ENCODE measurements at places on chromosomes 2 and 18.

DNA sequence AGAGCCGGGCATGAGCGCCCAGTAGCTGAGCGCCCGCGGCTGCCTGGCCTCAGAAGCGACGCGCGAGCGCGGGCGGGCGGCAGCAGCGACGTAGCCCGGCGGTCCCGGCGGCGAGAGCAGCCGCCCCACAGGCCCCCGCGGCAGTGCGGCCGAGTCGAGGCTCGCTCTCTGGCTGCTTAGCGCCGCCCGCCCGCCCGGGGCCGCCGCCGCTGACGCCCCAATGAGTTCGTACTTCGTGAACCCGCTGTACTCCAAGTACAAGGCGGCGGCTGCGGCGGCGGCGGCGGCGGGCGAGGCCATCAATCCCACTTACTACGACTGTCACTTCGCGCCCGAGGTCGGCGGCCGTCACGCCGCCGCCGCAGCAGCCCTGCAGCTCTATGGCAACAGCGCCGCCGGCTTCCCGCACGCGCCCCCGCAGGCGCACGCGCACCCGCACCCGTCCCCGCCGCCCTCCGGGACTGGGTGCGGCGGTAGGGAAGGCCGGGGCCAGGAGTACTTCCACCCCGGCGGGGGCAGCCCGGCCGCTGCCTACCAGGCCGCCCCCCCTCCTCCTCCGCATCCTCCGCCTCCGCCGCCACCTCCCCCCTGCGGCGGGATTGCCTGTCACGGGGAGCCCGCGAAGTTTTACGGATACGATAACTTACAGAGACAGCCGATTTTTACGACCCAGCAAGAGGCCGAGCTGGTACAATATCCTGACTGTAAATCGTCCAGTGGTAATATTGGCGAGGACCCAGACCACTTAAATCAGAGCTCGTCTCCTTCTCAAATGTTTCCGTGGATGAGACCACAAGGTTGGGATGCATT is 847 bp downstream of the HOXD8 start:
- no peak for DNase-seq

- DNase-seq = no peak
Observed at GRCh38 chr2:226307487-226308322, 491.9 kb downstream of the IRS1 start.

DNA sequence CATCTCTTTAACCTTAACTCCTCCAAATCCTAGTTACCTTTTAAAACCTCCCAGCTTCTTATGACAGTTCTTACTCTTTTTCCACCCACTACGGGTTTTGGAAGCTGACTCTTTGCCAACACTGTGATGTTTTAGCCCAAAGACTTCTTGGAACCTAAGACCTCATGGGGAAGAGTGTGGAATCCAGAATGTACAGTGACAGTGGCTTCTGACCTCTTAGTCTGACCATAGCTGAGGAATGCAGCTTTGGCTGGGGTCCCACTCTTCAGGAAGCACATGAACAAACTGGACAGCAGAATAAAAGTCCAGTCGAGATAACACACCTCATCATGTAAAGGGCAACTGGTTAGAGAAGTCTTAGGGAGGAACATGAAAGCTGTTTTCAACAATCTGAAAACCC is 161.1 kb upstream of the PKDCC start:
- no peak for DNase-seq

DNA sequence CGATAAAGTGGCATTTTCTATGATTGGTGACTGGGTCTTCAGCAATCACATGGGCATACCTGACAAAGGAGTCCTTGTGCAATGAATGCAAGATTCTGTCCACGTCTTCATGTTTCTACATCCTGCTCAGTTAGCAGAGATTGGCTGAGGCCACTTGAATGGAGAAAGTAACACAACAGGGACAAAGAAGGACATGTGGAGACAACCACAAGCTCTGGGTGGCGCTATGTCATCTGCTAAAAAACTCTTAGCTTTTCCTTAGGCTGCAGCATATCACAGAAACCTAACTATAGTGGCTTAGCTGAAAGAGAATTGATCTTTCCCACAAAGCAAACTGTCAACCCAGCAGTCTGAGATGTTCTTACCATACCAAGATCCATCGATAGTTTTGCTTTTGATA is 1109.7 kb downstream of the SOCS6 start:
- DNase-seq = peak; percentile 36

- no peak for DNase-seq
Observed at GRCh38 chr2:170747921-170748320, 22.3 kb upstream of the ERICH2 start.

GRCh38 chr18:9914334-9914583 is 443 bp downstream of the VAPA start:
- no peak for DNase-seq

GRCh38 chr2:73981081-73982001 is 3.4 kb upstream of the TET3 start:
- no peak for DNase-seq

DNA sequence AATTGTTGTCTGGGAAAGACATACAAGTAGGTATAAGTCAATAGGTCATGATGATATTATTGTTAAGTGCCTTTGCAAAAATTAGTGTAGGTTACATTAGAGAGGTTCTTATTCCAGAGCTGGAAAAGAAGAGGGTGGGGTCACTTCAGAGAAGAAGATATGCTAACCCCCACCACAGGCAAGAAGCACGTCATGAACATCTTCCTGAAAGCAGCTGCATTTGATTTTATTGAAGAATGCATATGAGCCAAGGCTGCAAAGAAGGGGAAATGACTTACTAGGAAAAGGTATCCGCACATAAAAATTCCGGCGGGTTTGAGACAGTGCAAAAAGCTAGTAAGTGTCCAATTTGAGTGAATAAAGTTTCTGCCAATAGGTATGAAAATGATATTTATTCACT is 195.3 kb upstream of the CDH2 start:
- no peak for DNase-seq

DNA sequence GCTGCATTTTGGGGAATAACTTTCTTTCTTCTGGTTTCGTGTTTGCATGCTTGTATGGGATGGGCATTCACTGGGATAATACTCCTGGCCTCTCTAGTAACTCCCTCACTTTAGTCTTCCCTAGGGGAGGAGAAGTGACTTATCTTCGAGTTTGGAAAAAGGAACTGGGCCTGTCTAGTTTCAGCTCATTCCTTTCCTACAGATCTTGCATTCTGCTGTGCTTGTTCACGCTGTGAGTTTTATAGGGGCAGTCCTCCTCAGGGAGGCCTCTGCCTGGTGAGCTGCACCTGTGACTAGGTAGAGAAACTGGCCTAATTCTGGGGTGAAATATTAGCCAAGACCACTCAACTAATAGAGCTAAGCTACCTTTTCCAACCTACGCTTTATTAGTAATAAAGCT is 50.9 kb downstream of the PHLPP1 start:
- DNase-seq = no peak
